CD8-positive, alpha-beta memory T cell (primary cell): ENCODE measurements at places on chromosomes 7 and 10. TPM values are rescaled to one million over a fixed set of nuclear protein-coding genes. Genes with fewer than 3 reads are reported as not detected.

GRCh38 chr7:129615018-129615417 is 3.5 kb downstream of the NRF1 start:
- no peaks in the 10 kb centered on the region for H3K27me3 ChIP-seq
- DNase-seq: no peak
- H3K4me3 ChIP-seq: no peak overlapping the region
- H3K4me1 ChIP-seq: peaks cover 72% of the 10 kb centered on the region
- no peaks in the 10 kb centered on the region for H3K36me3 ChIP-seq

DNA sequence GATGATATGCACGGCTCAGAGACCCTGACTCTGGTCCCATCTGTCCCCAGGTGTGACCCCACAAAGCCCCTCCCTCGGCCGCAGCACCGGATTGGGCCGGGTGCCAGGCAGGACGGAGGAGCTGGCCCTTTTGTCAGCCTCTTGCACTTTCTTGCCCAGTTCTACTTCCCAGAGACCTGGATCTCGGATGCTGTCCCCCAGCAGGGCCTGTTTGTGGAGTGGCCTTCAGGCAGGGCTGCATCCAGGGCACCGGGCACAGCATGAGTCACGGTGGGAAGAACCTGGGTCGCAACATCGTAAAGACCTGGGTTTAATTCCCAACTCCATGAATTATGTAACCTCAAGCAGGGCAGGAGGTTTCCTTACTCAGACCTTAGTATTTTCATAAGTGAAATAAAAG is 158.4 kb upstream of the SH2B2 start:
- no peaks in the 10 kb centered on the region for H3K4me1 ChIP-seq
- no peak overlapping the region for H3K4me3 ChIP-seq
- no peaks in the 10 kb centered on the region for H3K36me3 ChIP-seq
- no peak for DNase-seq
- H3K27ac ChIP-seq: no peak overlapping the region

DNA sequence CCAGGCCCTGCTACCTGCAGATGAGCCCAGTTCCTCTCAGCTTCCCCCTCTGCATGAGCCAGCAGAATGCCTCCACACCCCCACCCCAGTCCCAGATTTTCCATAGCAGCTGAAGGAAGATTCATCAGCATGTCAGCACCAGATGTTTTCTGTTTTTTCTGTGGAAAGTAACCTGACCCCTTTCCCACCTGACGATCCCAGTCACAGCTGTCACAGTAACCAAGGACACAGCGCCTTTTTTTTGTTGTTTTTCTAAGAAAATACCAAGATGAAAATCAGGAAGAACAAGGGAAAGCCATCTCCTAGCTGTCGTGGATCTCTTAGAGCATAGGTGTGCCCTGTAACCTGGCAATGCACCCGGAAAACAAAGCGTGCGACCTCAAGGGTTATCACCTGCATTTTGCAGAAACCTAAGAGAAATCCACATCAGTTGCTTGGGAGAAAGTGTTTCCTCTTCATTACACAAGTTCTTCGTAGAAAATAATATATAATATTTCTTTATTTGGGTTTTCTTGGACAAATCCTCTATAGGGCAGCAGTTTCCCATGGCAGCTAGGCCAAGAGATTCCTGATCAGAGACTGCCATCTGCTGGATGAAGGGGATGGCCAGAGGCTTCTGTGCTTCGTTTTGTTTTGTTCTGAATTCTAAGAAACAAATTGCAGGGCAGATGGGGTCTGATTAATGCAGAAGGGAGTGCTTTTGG is 401.9 kb downstream of the TNS3 start:
- H3K27me3 ChIP-seq: no peaks in the 10 kb centered on the region
- no peak overlapping the region for H3K4me3 ChIP-seq
- H3K36me3 ChIP-seq: no peaks in the 10 kb centered on the region
- no peak overlapping the region for H3K27ac ChIP-seq

The NKX2-3 gene
- polyA plus RNA-seq: not detected

GRCh38 chr10:104317269-104317710 is 21.0 kb downstream of the ITPRIP start:
- peaks cover 28% of the 10 kb centered on the region for H3K36me3 ChIP-seq
- peaks cover 44% of the 10 kb centered on the region for H3K4me1 ChIP-seq
- H3K4me3 ChIP-seq: no peak overlapping the region

GRCh38 chr10:13206546-13207443 is 27.4 kb downstream of the UCMA start:
- H3K27me3 ChIP-seq: no peaks in the 10 kb centered on the region
- no peak overlapping the region for H3K4me3 ChIP-seq
- no peaks in the 10 kb centered on the region for H3K4me1 ChIP-seq

GRCh38 chr7:25619963-25620799 is 391.9 kb upstream of the NPVF start:
- H3K4me3 ChIP-seq: peak overlapping the region; percentile 2
- H3K27me3 ChIP-seq: no peaks in the 10 kb centered on the region
- peaks cover 21% of the 10 kb centered on the region for H3K4me1 ChIP-seq
- H3K27ac ChIP-seq: no peak overlapping the region
- DNase-seq: no peak

DNA sequence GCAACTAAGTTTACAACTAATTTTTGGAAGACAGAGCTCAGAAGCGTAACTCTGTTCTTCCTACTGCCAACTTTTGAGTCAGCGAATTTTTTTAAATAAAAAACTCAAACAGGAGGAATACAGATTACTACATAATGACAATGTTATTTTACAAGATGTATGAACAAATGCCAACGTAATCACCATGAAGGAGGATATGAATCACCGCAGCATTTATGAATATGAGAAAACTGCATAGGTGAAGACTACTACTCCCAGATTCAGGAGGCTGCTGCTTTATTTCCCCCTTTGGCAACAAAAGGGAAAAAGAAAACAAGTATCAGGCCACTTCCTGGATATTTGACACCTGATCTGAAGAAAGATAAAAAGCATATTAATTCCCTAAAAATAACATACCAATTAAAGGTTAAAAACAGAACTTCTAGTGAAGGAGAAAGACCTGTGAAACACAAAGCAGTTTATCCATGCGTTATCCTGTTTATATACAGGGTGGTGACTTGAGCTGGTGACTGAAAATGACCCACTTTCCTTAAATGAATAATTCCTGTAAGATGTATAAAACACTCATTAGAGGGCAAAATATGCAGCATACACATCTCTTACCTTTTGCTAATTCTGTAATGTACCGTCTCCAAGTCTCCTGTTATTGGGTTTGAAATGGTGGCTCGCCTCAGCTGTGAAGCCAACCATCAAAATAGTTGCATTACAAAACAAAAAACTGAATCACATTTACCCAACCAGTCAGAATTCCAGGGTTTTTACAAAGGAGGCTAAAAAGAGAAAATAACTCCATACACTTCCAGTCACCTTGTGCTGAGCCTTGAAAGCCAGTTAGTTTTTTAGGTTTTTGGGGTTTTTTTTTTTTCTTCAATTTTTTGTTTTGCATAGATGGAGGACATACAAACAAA is 52.0 kb downstream of the P4HA1 start:
- no peaks in the 10 kb centered on the region for H3K4me1 ChIP-seq
- no peaks in the 10 kb centered on the region for H3K27me3 ChIP-seq
- H3K4me3 ChIP-seq: no peak overlapping the region
- H3K36me3 ChIP-seq: peaks cover 12% of the 10 kb centered on the region
- no peak overlapping the region for H3K27ac ChIP-seq

- H3K4me1 ChIP-seq: no peaks in the 10 kb centered on the region
- H3K27ac ChIP-seq: no peak overlapping the region
- no peaks in the 10 kb centered on the region for H3K27me3 ChIP-seq
Observed at GRCh38 chr10:77289027-77289501, 348.5 kb downstream of the KCNMA1 start.

DNA sequence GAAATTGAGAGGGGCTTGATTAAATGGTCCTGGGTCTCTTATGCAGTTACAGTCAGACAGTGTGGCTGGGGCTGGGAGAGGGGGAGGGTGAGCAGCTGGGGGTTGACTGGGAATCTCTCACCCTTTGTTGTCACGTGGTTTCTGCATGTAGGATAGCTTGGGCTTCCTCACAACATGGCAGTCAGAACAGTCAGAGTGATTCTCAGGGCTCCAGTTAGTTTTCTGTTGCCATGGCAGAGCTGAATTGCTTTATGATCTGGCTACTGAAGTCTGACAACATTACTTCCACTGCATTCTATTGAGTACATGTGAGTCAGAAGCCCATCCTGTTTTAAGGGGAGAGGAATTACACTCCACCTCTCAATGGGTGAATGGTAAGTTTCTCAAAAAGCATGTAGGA is 102.7 kb downstream of the WDR11 start:
- H3K27ac ChIP-seq: no peak overlapping the region
- no peaks in the 10 kb centered on the region for H3K36me3 ChIP-seq
- no peak for DNase-seq
- peaks cover 13% of the 10 kb centered on the region for H3K27me3 ChIP-seq
- no peak overlapping the region for H3K4me3 ChIP-seq

DNA sequence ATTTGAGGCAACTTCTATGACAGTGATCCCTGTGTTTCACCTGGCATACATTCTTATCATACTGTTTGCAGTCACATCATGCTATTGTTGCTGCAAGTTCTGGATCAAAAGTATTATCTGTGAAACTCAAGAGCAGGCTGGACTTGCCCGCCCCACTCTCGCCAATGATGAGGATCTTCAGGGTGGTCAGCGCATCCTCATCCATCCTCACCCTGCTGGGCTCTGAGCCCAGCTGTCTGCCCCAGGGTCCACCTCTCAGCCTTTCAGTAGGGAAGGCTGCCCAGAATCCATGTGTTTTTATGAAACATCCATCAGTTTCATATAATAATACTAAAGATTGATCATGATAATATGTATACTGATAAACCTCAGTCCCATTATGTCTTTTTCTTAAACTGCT is 55.4 kb upstream of the KIF5B start:
- H3K4me3 ChIP-seq: no peak overlapping the region
- H3K4me1 ChIP-seq: no peaks in the 10 kb centered on the region
- H3K27me3 ChIP-seq: no peaks in the 10 kb centered on the region
- no peak for DNase-seq

DNA sequence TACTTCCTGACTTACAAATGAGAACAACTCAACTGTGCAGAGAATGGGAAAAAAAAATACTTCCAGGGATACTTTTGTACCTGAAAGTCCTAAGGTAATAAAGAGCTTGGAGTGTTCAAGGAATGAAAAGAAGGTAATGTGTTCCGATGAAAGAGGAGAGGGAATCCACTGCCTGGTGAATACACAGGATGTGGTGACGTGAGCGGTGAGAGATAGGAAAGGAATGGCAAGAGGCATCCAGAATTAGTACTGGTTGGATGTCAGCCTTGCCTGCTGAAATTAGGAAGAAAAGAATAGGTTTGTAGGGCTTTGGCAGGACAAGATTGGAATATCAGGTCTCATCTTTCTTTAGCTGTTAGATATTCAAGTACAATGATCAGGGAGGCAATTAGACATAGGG is 347.7 kb downstream of the POM121L12 start:
- H3K36me3 ChIP-seq: no peaks in the 10 kb centered on the region
- H3K27me3 ChIP-seq: no peaks in the 10 kb centered on the region
- H3K4me3 ChIP-seq: no peak overlapping the region
- DNase-seq: no peak
- H3K4me1 ChIP-seq: no peaks in the 10 kb centered on the region
- H3K27ac ChIP-seq: no peak overlapping the region

GRCh38 chr10:79137826-79138225 is 69.1 kb downstream of the ZMIZ1 start:
- peaks cover 37% of the 10 kb centered on the region for H3K4me1 ChIP-seq
- H3K27ac ChIP-seq: no peak overlapping the region
- H3K27me3 ChIP-seq: no peaks in the 10 kb centered on the region
- DNase-seq: peak; percentile 39
- peak overlapping the region; percentile 37 for H3K4me3 ChIP-seq
- no peaks in the 10 kb centered on the region for H3K36me3 ChIP-seq
